ENCODE measurements at places on chromosomes 6 and 20.

DNA sequence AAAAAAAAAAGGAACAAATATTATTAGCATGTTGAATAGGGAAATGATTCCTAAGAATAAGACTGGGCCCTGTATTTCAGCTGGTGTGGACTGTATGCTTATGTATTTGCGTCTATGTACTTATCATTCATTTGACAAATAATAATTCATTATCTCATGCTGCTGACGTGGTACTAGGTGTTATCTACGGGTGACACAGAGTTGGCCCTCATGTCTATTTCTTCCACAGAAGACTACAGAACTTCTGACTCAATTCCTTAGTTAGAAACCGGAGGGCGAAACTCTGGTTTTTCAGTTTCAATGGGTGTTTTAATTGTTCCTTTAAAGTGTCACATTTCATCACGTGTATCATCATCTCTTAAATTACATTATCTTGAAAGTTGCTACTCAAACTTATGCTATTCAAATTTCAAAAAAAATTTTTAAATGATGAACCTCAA is 305.9 kb downstream of the CLIC5 start:
- DNase-seq, result peak; percentile 54

- no peak for DNase-seq
Measured at GRCh38 chr6:117960877-117961276, 53.8 kb downstream of the SLC35F1 start.

DNA sequence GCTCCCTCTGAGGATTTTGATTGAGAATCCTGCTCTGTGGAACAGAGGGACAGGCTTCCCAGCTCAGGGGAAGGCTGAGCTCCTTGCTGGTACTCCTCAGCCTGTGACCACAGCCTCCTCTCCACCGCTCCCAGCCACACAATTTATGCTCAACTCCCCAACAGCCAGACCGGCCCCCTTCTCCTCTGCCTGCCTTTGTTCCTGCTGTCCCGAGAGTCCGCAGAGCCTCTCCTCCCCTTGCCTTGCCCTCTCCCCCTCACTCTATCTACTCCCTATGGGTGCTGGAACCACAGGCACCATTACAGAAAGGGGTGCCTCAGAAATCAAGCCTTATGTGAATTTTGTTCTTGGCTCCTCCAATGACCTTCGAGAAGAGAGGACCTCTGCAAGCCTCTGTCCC is 15.9 kb downstream of the MAP1LC3A start:
- no peak for DNase-seq

GRCh38 chr6:102068349-102068929 is 674.9 kb downstream of the GRIK2 start:
- no peak for DNase-seq

DNA sequence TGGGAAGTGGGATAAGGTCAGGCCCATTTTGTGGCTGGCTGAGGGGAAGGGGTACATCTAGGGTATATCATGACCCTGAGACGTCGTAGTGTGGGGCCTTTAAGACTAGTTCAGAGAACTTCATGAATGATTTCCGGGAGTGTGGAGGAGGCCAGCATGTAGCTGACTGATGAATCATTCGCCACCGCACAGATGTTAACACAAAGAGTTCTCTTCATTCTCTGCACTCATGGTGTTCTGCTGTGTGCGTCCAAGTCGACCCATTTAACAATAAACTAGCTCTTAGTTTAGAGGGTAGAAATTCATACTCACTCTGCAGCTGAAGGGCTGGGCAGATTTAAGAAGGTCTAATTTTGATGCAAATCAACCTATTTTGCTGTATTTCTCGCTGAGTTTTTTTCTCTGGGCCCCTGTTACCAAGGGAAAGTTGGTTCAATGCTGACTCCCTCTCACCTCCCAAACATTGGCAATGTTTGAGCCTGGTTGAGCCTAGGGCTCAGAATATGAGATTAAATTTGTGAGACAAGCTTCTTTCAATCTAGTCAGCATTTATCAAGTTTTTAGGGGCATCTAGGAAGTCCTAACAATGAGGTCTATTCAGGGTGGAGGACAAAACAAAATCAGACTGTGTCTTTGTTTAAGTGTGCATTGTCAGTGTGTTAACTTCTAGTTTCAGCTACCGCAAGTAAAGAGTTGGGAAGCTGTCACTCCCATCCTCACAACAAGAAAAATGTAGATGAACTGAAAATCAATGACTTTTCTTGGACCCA is 106.8 kb upstream of the CBLN4 start:
- DNase-seq, result no peak

GRCh38 chr6:88349511-88349910 is 183.4 kb upstream of the CNR1 start:
- no peak for DNase-seq

GRCh38 chr6:96236471-96236870 is 220.7 kb downstream of the FUT9 start:
- DNase-seq, result no peak

GRCh38 chr20:31573555-31574321 is 31.4 kb upstream of the ID1 start:
- DNase-seq, result no peak

DNA sequence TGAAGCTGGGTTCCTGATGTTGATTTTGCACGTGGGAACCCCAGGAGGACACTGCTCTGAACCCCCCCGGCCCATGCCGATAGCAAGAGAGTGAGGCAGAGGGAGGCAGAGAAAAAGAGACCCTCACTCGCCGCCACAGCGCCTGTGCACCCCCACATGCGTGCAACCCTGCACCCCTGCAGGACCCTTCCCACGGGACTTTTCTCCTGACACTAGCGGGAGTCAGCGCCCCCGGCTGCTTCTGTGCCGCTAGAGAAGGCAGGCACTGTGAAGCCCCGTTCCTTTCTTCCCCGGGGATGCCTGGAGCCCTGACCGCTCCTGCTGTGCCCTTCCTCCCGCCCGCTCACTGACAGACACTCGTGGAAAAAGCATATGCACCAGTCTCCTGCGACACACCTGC is 67.4 kb downstream of the GMPR start:
- DNase-seq, result no peak

DNA sequence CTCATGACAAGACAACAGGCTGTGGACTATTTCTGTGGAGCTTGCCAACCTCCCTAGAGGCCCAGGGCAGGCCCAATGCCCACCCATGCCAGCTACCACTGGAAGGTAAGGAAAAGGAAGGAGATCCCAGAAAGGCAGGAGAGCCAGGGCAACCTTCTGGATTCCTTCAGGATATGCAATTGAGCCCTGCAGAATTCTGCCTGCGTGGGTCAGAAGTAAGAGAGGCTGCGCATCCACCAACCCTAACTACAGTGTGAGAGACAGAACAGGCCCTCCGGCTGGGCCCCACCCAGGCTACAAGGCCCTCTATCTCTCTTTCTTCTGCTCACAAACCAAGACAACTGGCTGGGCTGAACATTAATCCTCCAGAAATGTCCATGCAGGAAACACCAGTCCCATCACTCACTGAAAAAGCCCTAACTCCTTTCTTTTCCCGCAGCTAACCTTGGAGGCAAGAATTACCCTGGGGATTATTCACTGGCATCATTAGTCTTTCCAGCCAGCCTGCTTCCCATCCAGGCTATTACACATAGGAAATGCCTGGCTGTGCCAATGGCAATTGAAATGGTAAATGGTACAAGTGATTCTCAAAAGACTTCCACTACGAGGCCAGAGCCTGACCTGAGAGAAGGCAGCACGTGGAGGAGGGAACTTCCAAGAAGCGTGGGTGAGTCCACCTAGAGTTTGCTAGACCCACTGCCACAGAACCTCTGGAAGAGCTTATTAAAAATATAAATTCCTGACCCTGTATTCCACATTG is 15.2 kb downstream of the MAP1LC3A start:
- no peak for DNase-seq

DNA sequence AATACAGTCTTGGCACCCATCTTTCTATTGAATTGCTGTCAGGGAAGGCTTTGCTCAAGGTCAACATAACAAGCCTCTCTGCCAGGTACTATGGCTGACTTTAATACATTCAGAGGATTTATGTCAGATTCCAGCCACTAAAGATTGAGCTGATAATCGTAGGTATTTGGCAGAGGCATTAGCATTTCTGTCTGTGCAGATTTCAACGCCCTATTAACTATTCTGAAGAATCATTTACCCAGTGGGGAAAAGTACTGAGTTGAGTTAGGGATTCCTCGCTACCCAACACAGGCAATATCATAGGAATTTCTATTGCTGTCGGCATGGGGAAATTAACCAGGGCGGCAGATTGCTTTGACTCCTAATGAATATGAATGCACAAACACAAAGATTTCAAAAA is 233.7 kb upstream of the SPTLC3 start:
- no peak for DNase-seq

- DNase-seq, result no peak
Measured at GRCh38 chr6:665403-666267, 8.7 kb upstream of the HUS1B start.

- peak; percentile 77 for DNase-seq
Measured at GRCh38 chr20:49482621-49483017, at the start of gene KCNB1. Gene KCNB1, minus strand, starts transcription at chr20:49482668. Its CDS starts 188 bp downstream, at chr20:49482480.

GRCh38 chr6:69392745-69393144 is 404.1 kb downstream of the LMBRD1 start:
- no peak for DNase-seq

GRCh38 chr6:34179106-34179720 is 33.3 kb upstream of the GRM4 start:
- no peak for DNase-seq

DNA sequence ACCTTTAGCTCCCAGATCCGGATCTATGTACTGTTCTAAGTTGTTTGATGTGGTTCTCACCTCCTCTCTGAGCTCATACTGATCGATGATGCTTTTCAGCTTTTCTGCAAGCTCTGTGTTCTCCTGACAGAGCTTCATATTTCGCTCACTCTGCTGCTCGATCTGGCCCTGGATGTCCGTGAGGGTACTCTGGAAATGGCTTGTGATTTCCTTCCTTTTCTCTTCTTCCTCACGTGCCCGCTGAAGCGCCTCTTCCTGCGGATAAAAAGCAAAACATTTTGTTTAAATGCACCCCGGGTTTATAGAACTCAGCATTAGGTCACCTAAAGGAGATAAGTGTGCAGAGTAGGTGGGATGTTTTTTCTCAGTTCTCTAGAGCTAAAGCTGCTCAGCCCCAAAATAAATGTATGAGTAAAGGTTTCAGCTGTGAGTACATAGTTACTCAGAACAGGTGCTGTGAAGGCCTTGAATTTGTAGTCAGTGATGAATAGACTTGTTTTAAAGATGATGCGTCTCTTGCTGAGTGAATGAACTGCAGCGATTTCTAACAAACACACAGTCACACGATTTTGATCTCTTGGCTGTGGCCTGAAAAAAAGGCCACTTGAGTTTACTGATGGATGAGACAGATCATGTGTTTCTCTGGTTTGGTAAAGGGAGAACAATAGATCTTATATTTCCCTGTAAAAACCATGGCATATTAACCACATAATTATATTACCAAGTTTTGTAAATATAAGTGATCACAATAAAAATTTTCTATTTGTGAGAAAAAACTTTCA is 29.1 kb downstream of the TXLNB start:
- peak; percentile 44 for DNase-seq

DNA sequence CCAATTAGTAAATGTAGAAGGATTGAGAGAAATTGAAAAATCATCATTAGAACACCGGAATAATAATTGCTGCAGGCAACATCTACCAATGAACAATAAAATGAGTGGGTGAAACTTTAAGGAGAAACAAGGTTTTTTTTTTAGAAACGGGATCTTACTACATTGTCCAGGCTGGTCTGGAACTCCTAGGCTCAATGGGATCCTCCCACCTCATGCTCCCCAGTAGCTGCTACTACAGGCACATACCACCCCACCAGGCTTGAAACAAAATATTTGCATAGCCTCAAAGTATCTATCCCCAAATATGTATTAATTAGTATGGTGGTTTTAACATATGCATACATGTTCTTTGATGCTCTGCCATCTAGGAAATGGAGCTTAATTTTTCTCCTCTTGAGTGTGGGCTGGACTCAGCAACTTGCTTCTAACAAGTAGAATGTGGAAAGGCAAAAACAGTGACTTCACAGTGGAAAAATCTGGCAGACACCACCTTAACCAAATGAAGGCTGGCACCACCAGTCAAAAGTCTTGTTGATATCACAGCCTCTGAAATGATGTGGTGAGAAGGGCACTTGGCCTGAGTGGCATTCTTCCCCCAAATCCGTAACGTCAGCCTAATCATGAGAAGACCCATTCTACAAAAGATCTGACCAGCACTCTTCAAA is 12.1 kb downstream of the NRSN2 start:
- DNase-seq, result no peak

GRCh38 chr20:58719971-58720371 is 27.4 kb downstream of the NPEPL1 start:
- DNase-seq, result no peak

DNA sequence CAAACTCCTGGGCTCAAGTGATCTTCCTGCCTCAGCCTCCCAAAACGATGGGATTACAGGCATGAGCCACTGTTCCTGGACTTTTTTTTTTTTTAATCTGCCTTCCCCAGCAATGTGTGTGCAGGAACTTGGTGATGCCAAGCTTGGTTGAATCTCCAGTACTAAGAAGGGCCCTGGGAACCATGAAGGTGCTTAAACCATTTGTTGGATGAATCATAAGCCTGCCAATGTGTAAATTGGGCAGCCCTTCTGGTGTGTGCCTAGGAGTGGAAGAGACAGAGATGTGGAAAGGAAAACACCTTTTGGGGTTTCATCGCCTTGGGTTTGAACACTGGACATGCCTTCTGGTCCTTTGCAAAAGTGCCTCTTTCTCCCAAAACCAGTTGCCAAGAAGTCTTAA is 7.1 kb upstream of the SPO11 start:
- DNase-seq, result no peak

- DNase-seq, result no peak
Measured at GRCh38 chr6:154624038-154624599, 109.1 kb upstream of the SCAF8 start.

- DNase-seq, result no peak
Measured at GRCh38 chr6:147176795-147177194, 27.4 kb upstream of the STXBP5 start.

GRCh38 chr6:11586117-11586516 is 48.6 kb downstream of the TMEM170B start:
- no peak for DNase-seq

DNA sequence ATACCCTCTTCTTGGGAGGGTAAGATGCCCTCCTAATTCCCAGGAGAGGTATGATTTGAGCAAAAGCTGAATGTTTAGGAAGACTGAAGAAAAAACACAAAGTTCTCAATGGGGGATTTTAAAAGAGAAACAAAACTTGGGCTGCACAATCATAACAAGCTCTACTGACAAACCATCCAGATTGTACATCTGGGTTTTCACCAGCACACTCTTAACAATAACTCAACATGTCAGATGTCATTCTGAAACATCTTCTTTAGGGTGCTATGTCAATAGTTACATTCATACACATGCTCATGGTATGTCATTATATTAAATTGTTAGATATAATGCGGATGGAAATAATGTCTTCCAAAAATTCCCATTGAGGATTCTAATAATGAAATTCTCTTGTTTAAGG is 95.1 kb downstream of the ASCC3 start:
- no peak for DNase-seq

DNA sequence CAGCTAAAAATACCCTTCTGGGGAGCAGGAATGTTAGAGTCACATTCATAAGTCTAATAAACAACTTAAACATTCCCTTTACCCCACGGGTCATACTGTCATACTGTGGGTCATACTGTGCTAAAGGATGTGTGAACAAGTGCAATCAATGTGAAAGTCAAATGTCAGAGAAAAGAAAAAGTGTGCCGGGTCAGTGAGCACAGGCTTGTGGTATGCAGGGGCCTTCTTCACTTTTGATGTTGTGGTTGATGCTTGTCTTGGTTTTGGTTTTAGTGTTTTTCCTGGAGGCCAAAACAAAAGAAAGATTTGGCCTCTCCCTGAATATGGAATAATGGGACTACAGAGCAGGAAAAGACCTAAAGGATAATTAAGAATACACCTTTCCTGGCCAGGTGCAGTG is 267.9 kb upstream of the PLN start:
- peak; percentile 51 for DNase-seq

Measured in GM20000 (cell line).